Karpas-422 (cell line): ENCODE measurements at places on chromosomes 2 and 18. TPM values are rescaled to one million over a fixed set of nuclear protein-coding genes. Genes with fewer than 3 reads are reported as not detected.
A peak's percentile ranks its signal among the peaks of the same experiment; 100 is the strongest.

DNA sequence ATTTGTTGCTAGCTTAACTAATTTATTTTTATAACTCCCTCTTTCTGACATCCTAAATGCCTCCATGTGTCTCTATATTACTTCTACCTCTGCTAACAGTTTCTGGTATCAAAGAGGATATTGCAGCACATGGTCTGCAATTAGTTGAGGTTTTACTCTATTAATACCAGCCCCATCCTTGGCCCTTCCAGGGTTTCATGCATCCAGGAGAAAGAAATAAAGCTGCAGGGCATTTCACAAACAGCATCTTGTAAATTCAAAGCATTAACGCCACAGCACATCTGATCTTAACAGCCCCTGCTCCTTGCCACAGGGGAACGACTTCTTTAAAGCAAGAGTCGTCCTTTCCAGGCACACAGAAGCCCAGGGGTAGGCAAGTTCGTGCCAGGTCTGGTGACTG is 258.9 kb downstream of the ICOS start:
- H3K4me3 ChIP-seq: no peak overlapping the region
- no peak for DNase-seq
- no peak overlapping the region for H3K27ac ChIP-seq
- H3K27me3 ChIP-seq: 0 out of 2 replicates have a peak, but pooled peaks cover 3% of the 10 kb centered on the region
- H3K36me3 ChIP-seq: no peaks in the 10 kb centered on the region

- H3K27me3 ChIP-seq: no peaks in the 10 kb centered on the region
- no peaks in the 10 kb centered on the region for H3K36me3 ChIP-seq
- no peak for DNase-seq
- no peak overlapping the region for H3K4me3 ChIP-seq
Observed at GRCh38 chr18:50745945-50746344, 73.9 kb downstream of the MRO start.

GRCh38 chr2:20579866-20580265 is 71.0 kb downstream of the HS1BP3 start:
- H3K4me3 ChIP-seq: no peak overlapping the region
- no peak for DNase-seq

DNA sequence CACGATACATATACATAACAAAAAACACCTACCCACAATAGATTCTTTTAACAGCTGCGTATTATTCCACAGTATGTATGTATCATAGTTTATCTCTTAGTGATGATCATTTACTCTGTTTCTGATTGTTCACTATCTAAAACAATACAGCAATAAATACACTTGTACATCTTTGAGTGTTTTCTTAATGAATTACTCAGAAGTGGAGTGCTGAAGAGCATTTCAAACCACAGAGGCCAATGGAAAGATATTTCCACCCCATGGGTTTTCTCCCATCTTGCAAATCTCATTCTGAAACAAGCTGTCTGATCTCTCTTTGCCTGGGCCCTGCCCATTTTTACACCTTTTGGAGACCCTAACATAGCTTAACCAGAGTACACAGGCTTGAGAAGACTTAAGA is 113.8 kb upstream of the KLF7 start:
- no peaks in the 10 kb centered on the region for H3K27me3 ChIP-seq
- H3K4me3 ChIP-seq: no peak overlapping the region
- no peak for DNase-seq
- no peak overlapping the region for H3K27ac ChIP-seq
- no peaks in the 10 kb centered on the region for H3K36me3 ChIP-seq
- H3K4me1 ChIP-seq: peaks cover 29% of the 10 kb centered on the region

GRCh38 chr2:4404363-4404762 is 701.0 kb downstream of the DCDC2C start:
- H3K4me3 ChIP-seq: no peak overlapping the region
- H3K4me1 ChIP-seq: no peaks in the 10 kb centered on the region
- no peak overlapping the region for H3K27ac ChIP-seq
- no peak for DNase-seq
- H3K36me3 ChIP-seq: no peaks in the 10 kb centered on the region

Gene UPP2
- total RNA-seq: not detected in 2 replicates

- no peak for DNase-seq
- H3K4me1 ChIP-seq: peaks cover 4% of the 10 kb centered on the region; the same call in 1 of the 2 replicates
Observed at GRCh38 chr2:203379156-203379555, 51.0 kb downstream of the ABI2 start.

- no peaks in the 10 kb centered on the region for H3K4me1 ChIP-seq
- H3K27me3 ChIP-seq: no peaks in the 10 kb centered on the region
- H3K27ac ChIP-seq: no peak overlapping the region
- no peak for DNase-seq
- no peak overlapping the region for H3K4me3 ChIP-seq
Observed at GRCh38 chr2:239142806-239143205, 258.0 kb downstream of the HDAC4 start.

GRCh38 chr2:168244318-168244717 is 3.1 kb downstream of the STK39 start:
- H3K36me3 ChIP-seq: peaks cover 10% of the 10 kb centered on the region; the same call in 1 of the 2 replicates
- peaks cover 33% of the 10 kb centered on the region for H3K4me1 ChIP-seq
- H3K27ac ChIP-seq: peak overlapping the region; percentile 60
- peak; percentile 78 for DNase-seq
- H3K4me3 ChIP-seq: peak overlapping the region; percentile 88
- H3K27me3 ChIP-seq: no peaks in the 10 kb centered on the region

DNA sequence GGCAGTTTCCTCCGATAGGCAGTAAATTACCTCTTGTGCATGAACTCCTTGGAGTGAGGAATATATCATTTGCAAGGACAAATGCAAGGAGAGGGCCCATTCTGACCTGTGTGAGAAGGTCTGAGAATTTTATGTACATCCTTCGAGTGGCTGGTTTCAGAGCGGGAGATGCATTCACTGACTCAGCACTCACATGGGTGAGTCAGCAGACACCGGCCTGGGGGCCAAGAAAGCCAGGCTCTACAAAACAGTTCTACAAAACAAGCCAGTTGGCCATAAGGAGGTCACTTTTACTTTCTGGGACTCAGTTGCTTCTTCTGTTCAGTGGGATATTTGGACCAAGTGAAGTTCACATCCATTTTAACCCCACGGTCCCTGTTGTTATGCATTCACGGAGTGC is 35.3 kb downstream of the CYP26B1 start:
- no peak overlapping the region for H3K4me3 ChIP-seq
- no peaks in the 10 kb centered on the region for H3K27me3 ChIP-seq
- DNase-seq: no peak
- no peak overlapping the region for H3K27ac ChIP-seq

GRCh38 chr2:58137221-58137620 is 90.6 kb downstream of the VRK2 start:
- no peak overlapping the region for H3K4me3 ChIP-seq
- no peak for DNase-seq
- no peaks in the 10 kb centered on the region for H3K4me1 ChIP-seq
- peaks cover 34% of the 10 kb centered on the region; the same call in 1 of the 2 replicates for H3K36me3 ChIP-seq
- H3K27me3 ChIP-seq: no peaks in the 10 kb centered on the region

Gene SATB2
- total RNA-seq: 1.7 and 5.7 TPM in 2 replicates

DNA sequence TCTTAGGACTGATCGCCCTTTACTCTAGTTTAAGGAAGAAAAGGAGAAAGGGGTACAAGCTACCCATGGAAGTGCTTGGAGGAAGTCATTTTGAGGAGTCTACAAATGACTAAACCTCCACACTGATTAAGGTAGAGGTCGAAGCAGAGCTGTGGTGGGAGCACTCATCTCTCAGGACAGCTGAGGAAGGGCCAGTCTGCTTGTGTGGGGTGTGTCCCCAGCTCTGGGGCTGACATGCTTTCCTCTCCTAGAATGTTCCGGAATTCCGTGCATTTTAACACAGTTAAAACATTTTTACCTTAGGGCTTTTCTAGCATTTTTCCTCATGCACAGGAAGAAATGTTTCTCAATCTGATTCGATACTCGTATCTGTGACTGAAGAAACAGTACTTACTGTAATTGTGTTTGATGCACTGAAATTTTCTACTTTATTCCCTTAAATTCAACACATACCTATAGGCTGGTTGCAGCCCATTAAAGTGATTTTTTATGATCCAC is 135.1 kb downstream of the NCK2 start:
- no peak for DNase-seq
- no peaks in the 10 kb centered on the region for H3K27me3 ChIP-seq
- no peak overlapping the region for H3K4me3 ChIP-seq
- H3K4me1 ChIP-seq: no peaks in the 10 kb centered on the region
- no peak overlapping the region for H3K27ac ChIP-seq
- H3K36me3 ChIP-seq: no peaks in the 10 kb centered on the region

Gene ADRA2B
- not detected in 2 replicates for total RNA-seq

- no peak overlapping the region for H3K27ac ChIP-seq
- H3K36me3 ChIP-seq: no peaks in the 10 kb centered on the region
- no peaks in the 10 kb centered on the region for H3K4me1 ChIP-seq
- no peak for DNase-seq
Observed at GRCh38 chr18:67456711-67457110, 59.8 kb downstream of the DSEL start.

Gene SPIRE1
- 2.5 and 7.3 TPM in 2 replicates for total RNA-seq

Gene ABCB11
- 0.07 TPM in 1 of 2 replicates, not detected in the other for total RNA-seq

Gene RAD51AP2
- not detected in 2 replicates for total RNA-seq

GRCh38 chr18:73895701-73896100 is 251.9 kb downstream of the FBXO15 start:
- H3K36me3 ChIP-seq: no peaks in the 10 kb centered on the region
- H3K27ac ChIP-seq: peak overlapping the region; percentile 85
- no peaks in the 10 kb centered on the region for H3K27me3 ChIP-seq

- H3K27ac ChIP-seq: no peak overlapping the region
- H3K36me3 ChIP-seq: no peaks in the 10 kb centered on the region
- DNase-seq: no peak
- H3K27me3 ChIP-seq: peaks cover 3% of the 10 kb centered on the region; the same call in 1 of the 2 replicates
- H3K4me3 ChIP-seq: no peak overlapping the region
- H3K4me1 ChIP-seq: no peaks in the 10 kb centered on the region
Observed at GRCh38 chr18:63859781-63860475, 27.6 kb upstream of the SERPINB2 start.

- H3K36me3 ChIP-seq: no peaks in the 10 kb centered on the region
- DNase-seq: no peak
- H3K4me3 ChIP-seq: no peak overlapping the region
- no peak overlapping the region for H3K27ac ChIP-seq
Observed at GRCh38 chr2:59015027-59015426, 773.9 kb upstream of the FANCL start.

DNA sequence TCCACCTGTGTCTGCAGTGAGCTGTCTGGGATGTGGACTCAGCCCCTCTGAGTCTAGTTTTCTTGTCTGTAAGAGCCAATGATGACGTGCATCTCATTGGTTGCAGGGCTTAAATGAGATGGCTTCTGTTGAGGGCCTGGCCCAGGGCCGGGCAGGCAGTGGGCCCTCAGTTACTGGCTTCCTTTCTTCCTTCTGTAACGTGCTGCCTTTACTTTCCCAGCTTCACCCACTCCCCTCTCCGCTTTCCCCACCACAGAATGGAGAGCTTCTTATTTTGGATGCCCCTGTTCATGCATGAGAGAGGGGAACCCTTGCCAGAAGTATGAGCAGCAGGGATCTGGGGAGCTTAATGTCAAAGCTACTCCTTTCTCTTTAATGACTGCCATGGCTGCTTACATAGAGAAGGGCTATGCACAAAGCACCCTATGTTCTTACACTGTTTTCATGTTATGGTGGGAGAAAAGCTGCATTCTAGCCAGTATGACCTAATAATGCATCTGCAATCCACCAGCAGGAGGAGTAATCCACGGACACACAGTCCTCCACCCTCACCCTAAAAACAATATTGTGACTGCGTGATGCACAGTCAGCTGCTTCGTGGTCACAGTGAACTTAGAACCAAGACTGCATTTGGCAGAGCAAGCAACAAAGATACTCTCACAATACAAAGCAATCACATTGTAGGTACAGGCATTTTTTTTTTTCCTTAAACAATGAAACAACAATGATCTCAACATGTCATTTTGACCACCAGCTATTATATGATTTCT is 37.2 kb downstream of the CREG2 start:
- no peak overlapping the region for H3K4me3 ChIP-seq
- no peaks in the 10 kb centered on the region for H3K4me1 ChIP-seq
- no peak overlapping the region for H3K27ac ChIP-seq
- no peaks in the 10 kb centered on the region for H3K36me3 ChIP-seq

GRCh38 chr18:27549335-27550039 is 364.4 kb upstream of the CHST9 start:
- no peak for DNase-seq
- no peak overlapping the region for H3K4me3 ChIP-seq
- no peaks in the 10 kb centered on the region for H3K36me3 ChIP-seq
- no peaks in the 10 kb centered on the region for H3K27me3 ChIP-seq
- H3K27ac ChIP-seq: no peak overlapping the region
- H3K4me1 ChIP-seq: no peaks in the 10 kb centered on the region

- no peak overlapping the region for H3K27ac ChIP-seq
- peak; percentile 65 for DNase-seq
- 0 out of 2 replicates have a peak overlapping the region, but pooled peaks have one; percentile 2 for H3K4me3 ChIP-seq
- peaks cover 45% of the 10 kb centered on the region for H3K4me1 ChIP-seq
- no peaks in the 10 kb centered on the region for H3K27me3 ChIP-seq
- no peaks in the 10 kb centered on the region for H3K36me3 ChIP-seq
Observed at GRCh38 chr2:64186699-64187605, 42.7 kb upstream of the PELI1 start.

Gene AP1S3
- 2.3 TPM in 1 of 2 replicates, not detected in the other for total RNA-seq

DNA sequence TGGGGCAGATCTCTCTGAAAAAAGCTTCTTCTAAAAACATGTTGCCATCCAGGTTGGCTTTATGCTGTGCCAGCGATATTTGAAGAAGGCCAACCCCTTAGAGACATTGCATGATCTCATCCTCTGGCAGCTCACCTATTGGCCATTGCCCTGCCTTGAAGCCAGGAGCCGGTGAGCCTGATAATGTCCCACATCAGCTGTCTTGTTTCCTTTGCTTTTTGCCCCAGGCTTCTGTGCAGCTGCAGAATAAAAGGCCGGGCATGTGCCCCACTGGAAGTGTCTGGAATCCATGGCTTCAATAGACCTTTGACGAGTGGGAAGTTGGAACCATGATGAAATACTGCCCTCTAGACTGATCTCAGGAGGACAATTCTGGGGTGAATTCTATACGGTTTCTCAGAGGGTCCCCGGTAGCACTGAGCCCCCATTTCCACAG is 523.5 kb upstream of the ZEB2 start:
- H3K27ac ChIP-seq: no peak overlapping the region
- DNase-seq: no peak
- no peaks in the 10 kb centered on the region for H3K36me3 ChIP-seq

DNA sequence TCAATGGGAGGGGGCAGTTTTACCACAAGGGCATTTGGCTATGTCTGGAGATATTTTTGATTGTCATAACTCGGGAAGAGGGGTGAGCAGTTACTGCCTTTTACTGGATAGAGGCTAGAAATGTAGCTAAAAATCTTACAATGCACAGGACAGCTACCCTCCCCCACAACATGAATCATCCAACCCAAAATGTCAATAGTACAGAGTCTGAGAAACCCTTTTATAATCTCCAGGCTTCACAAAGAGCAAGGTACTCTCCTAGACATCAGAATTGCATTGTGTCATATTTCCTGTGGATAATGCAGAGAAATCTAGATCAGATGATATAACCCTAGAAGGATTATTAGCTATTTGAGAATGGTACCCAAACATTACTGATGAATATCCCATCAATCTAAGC is 277.1 kb upstream of the NRP2 start:
- no peak for DNase-seq
- no peak overlapping the region for H3K27ac ChIP-seq
- no peaks in the 10 kb centered on the region for H3K4me1 ChIP-seq
- no peak overlapping the region for H3K4me3 ChIP-seq
